ENCODE measurements at places on chromosomes 2 and 18. TPM values are rescaled to one million over a fixed set of nuclear protein-coding genes. Genes with fewer than 3 reads are reported as not detected.

DNA sequence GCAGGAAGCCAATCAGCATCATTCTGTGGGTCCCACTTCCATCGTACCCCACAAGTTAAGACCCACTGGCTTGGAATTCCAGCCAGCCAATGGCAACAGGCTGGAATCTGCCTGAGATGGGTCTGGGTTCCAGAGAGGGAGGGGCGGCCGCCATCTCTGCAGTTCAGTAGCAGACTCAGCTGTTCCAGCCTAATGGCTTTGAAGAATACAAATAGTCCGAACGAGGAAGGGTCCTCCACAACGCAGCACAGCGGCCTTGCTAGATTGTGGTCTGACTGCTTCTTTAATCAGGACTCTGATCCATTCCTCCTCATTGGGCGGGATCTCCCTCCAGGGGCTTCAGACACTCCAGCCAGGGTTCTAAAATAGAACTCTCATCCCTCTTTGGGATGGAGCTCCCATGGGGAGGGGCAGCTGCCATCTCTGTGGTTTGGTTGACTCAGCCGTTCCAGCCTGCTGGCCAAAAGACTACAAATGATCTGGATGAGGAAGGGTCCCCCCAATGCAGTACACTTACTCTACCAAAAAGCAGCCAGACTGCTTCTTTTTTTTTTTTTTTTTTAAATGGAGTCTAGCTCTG lies 42.7 kb upstream of the PAIP2B start:
- no peak for DNase-seq

DNA sequence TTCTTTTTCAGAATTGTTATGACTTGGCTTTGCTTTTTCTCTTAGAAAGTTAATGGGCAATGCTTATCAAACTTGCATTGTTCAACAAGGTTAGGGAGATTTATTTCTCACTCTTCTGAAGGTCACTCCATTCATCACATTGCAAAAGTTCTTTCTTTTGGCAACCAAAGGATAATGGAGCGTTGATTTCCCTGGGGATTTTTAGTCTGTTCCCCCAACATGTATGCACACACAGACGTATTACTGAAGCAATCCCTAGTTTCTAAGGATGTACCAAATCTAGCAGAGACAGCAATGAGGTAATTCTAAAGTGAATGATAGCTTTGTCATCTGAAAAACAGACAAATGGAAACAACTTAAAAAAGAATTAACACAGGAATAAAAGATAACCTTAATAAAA lies 349.1 kb downstream of the NYAP2 start:
- DNase-seq, result no peak

DNA sequence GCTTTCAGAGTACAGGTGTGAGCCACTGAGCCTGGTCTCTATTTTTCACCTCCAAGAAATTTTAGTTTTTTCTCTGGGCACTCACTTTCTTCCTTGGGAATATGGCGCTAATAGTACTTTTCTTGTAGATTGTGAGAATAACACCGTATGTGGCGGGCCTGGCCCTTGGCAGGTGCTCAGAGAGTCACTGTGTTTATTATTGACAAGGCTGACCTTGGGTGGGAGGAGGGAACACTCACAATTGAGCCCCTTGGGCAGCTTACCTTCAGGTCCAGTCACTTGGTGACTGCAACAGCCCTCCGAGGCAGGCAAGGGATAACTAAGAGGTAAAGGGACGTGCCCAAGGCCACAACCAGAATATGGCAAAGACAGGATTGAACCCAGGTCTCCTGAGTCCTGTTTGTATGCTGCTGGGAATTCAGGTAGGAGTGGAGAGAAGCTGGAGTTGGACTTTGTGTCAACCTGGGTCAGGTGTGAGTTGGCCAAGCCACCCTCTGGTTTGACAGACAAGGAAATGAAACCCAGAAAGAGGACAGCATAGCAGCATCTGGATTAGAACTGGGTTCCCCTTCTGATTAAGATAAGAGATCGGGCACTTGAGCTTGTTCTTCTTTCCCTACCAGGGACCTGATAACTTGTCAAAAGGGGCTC lies 2.8 kb upstream of the STK25 start:
- DNase-seq, result no peak

DNA sequence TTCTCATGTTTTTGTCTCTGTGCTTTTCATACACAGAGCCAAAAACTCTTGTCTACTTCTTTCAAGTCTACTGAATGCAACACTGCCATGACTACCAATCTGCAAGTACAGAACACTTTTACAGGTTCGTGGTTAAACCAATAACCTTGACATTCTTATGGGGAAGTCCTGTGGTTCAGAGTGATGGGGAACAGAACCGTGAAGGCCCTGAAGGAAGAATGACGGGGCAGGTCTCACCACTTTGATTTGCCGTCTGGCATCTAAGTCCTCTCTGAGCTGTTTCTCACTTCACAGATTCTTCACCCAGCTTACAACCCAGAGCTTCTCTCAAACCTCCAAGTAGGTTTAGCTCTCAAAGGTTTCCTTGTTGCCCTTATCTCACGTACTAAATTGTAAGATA lies 117.5 kb upstream of the SNTG2 start:
- no peak for DNase-seq

- no peak for DNase-seq
Observed at GRCh38 chr2:224941960-224942359, 100.3 kb downstream of the DOCK10 start.

The SRBD1 gene
- 23.2 TPM for total RNA-seq

The CROCC2 gene
- total RNA-seq, result not detected

The ASB3 gene
- total RNA-seq, result 27.9 TPM

The GDF7 gene
- 0.75 TPM for total RNA-seq
